ENCODE measurements at places on chromosomes 13 and 19.

DNA sequence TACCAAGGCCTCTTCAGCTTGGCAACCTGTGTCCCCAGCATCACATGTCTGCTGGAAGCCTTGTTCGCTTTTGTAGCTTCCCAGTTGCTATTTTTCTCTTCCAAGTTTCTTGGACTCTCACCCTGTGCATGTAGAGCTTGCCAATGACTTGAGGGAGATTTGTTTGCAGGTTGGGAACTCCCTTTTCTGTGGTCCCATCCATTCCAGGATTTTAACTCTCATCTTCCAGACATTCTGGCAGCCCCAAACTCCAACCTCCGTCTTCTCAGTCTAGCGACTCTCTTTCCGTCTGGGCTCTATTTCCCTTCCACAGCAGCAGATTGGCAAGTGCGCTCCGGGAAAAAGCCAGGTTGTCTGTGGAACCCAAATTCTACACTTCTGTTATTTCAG, 9.0 kb downstream of the PLAUR start:
- no peak for DNase-seq

DNA sequence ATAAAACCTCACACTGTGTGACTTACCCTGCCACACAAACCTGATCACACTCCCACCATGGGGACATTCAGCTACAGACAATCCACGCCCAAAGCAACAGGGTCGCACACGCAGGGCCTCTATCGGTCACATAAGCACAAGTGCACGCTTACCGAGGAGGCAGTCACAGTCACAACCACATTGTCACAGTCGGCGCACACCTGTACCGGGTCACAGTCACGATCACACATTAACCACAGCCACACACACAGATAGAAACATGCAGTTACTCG, 579 bp downstream of the ZNF566 start:
- peak; percentile 33 for DNase-seq

- no peak for DNase-seq
Measured at GRCh38 chr19:3338541-3339181, 27.7 kb upstream of the NFIC start.

DNA sequence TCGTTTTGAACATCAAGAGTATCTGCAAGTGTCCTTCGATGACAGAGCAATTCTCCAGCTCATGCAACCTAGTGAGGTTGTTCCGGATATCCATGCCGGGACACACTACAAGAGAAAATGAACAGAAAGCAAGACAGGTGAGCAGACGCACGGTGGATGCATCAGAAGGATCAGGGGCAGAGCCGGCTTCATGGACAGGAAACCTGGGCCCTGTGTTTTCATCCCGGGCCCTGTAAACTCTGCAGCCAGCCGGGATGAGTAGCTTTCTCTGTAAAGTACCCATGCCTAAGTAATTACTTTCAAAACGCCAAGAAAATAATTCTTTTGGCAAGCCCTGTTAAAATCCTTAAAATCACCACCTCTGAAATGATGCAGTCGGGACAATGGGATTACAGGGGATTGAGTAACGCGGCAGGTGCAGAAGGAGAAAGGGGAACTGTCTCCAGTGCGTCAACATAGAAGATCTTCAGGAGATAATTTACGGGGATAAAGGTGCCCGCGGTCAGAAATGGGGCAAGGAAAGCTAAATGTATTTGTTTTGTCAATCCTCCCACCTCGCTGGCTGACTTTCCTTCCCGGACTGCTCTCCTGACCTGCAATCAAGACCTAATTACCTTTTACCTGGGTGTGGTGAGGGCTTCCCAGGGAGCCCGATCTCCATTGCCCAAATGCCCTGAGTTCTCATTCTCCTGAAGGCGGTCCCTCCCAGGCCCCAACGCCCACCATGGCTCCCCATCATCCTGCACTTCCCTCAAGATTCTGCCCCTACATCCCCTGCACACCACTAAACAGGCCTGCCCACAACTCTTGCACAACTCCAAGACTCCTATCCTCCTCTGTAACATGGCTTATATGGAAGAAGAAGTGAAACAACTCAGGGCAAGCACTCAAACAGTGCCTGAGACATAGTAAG, 26.2 kb downstream of the INSR start:
- DNase-seq = no peak

- DNase-seq = no peak
Measured at GRCh38 chr13:113879494-113880360, 15.9 kb upstream of the GAS6 start.

DNA sequence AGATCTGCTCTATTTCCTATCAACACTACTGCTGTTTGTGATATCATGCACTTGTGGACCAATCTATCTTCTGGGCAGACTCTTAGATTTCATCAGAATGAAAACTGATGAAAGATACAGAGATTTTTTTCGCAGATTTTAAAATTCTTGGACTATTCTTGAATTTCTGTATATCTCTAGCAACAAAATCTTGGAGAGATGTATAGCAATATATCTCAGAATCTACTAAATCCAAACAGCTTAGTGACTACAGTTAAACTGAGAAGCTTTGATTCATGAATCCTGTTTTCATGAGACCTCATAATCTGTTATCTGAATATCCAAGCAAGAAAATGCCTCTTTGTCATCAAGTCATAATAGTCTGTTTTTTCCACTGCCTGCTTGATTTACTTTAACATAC, 28.0 kb upstream of the FREM2 start:
- DNase-seq = no peak

- no peak for DNase-seq
Measured at GRCh38 chr13:29522044-29522685, 73.3 kb downstream of the SLC7A1 start.

DNA sequence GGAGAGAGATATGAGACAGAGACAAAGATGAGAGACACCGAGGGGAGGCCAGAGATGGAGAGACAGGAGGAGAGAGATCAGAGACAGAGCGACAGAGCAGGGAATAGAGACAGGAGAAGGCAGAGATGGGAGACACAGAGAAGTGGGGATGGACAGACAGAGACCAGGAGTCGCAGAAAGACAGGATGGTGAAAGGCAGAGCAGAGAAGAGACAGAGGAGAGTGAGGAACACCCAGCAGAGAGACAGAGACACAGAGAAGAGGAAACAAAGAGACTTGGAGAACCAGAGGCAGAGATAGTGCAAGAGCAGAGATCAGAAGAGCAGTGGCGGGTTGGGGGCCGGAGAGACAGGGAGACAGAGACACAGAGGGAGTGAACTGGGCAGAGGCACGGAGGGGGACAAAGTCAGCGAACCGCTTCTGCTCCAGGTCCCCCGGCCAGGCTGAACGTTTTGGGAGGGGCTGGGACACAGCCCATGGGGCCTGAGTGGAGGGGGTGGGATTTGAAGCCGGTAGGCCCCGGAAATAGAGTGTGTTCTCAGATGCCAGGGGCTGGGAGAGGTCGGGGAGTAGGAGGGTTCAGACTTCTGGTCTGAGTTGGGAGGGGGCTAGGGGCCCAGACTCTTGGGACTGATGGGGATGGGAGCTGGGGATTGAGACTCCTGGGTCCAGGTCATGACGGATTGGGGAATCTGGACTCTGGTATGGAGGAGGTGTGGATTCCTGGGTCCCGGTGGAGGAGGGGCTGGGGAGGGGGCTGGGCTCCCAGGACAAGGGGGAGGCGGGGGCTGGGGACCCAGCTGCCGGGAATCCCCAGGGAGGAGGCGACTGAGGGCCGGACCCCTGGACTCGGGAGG, 654 bp downstream of the ZNF579 start:
- peak; percentile 63 for DNase-seq

- no peak for DNase-seq
Measured at GRCh38 chr13:79742923-79743322, 262.0 kb downstream of the NDFIP2 start.

DNA sequence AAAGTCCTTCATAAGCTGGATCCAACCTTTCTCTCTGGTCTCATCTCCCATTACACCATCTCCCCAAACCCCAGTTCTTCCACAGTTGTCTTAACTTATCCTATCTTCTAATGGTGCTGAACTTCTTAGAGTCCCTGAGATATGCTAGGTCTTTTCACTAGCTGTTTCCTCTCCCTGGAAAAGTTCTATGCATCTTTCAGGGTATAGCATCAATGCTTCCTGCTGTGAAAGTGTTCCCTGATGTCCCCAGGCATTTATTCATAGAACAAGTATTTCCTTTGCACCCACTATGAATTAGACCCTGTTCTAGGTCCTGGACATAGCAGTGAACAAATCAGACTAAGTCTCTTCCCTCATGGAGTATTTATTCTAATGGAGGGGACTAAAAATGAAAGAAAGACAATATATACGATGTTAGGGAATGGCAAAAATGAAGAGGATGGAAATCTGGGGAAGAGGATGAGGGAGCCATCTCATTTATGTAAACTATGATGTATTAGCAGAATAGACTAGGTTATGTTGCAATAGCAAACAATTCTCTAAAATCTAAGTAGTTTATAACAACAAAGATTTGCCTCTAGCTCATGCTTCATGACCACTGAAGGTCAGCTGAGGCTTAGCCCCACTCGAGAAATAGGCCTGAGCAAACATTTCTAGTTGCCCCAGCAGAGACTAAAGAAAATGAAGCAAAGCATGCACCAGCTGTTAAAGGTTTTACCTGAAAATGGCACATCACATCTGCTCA, 120.0 kb downstream of the CYSLTR2 start:
- DNase-seq = no peak

GRCh38 chr13:77034881-77035280, 7.9 kb upstream of the FBXL3 start:
- DNase-seq = no peak

DNA sequence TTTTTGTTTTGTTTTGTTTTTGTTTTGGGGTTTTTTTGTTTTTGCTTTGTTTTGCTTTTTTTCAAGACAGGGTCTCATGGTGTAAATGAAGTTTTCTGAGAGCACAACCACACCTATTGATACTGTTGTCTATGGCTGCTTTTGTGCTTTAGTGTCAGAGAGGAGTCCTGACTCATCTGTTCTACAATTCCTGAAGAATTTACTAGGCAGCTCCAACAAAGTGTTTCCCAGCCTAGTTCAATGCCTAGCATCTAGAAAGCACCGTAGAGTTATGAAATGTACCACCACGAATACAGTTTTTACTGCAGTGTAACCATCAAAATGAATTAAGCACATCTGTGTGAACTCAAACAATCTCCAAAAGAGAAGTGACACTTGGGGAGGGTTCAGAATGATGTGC, 21.2 kb downstream of the SAFB start:
- no peak for DNase-seq

DNA sequence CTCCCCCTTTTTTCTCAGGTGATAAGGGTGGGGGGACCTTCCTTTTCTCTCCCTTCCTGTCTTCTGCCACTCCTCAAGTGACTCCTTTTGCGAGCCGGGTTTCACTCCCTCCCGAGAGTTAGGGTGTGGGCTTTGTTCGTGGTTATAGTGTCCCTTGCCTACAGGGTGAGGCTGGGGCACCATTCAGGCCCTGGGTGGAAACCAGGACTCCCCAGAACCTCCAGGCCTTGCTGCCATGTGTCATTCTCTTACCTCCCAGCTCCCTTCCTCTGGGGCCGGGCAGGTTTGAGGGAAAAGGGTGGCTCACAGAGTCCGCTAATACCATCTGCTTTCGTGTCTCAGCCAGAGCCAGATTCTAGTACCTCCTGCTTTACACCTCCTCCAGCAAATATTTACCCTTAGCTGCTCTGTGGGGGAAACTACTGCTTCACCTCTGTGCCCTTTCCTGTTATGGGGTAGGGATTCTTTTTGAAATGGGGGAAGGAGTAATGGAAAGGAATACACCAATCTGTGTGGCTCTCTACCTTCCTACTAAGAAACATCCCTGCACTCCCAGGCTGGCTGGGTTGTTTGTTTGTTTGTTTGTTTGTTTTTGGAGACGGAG, 2.8 kb downstream of the ACTN4 start:
- DNase-seq = no peak

GRCh38 chr13:29877456-29878078, 27.1 kb upstream of the UBL3 start:
- no peak for DNase-seq

DNA sequence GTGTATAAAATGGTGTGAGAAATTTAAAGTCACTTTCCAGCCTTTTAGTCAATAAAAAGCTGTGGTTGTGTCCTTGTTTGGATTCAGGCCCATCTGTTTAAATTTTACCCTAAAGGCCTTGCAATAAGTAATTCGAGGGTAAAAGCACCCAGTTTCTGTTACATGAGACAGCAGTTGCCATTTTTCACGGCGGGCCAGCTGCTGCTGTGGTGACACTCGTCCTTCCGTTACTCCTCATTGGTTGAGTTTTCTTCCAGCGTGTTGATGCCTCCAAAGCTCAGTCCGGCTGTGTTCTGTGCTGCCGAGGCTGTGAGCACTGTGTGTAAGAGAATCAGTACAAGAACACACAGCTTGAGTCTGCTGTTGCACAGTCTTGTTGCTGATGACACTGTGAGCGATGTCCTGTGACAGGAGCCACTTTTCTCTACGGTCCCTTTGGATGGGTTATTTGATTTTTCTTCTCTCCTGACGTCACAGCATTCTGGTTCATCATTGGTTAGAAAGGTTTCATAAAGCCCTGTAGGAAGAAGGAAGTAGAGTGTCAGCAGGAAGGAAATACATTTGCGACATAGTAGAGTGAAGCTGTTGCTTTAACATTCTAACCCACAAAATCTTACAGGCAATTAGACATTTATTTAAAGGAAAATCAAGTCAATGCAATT, 602.5 kb upstream of the ARGLU1 start:
- no peak for DNase-seq

- no peak for DNase-seq
Measured at GRCh38 chr13:111533900-111534683, 213.7 kb downstream of the TEX29 start.

GRCh38 chr19:16113727-16114126, 2.0 kb downstream of the RAB8A start:
- no peak for DNase-seq

DNA sequence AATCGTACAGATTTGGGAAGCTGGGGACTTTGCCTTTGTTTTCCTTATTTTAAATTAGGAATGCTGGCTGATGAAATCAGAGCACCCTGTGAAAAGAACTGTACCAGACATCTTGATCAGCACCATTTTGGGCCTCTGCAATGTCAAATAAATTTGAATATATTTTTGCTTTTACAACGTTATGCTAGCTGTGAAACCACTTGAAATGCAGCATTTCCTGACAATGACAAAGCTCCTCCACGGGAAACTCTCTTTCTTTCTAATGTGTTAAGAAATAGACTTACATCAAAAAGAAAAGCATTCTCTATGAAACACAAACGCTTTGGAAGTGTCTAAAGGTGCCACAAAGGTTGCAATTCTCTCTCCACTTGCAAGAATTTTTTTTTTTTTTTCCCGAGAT, 47.1 kb upstream of the MAP3K10 start:
- DNase-seq = no peak

GRCh38 chr13:100547791-100548201, 40.8 kb downstream of the GGACT start:
- DNase-seq = no peak

GRCh38 chr13:30830638-30830965, 75.5 kb upstream of the MEDAG start:
- DNase-seq = no peak
